Stimulated activated CD4-positive, alpha-beta T cell treated with anti-CD3 and anti-CD28 coated beads, Interleukin-12 subunit alpha, Interleukin-12 subunit beta, amount 100 ng/mL, for 4 hours (primary cell): ENCODE measurements at places on chromosomes 5 and 9.

DNA sequence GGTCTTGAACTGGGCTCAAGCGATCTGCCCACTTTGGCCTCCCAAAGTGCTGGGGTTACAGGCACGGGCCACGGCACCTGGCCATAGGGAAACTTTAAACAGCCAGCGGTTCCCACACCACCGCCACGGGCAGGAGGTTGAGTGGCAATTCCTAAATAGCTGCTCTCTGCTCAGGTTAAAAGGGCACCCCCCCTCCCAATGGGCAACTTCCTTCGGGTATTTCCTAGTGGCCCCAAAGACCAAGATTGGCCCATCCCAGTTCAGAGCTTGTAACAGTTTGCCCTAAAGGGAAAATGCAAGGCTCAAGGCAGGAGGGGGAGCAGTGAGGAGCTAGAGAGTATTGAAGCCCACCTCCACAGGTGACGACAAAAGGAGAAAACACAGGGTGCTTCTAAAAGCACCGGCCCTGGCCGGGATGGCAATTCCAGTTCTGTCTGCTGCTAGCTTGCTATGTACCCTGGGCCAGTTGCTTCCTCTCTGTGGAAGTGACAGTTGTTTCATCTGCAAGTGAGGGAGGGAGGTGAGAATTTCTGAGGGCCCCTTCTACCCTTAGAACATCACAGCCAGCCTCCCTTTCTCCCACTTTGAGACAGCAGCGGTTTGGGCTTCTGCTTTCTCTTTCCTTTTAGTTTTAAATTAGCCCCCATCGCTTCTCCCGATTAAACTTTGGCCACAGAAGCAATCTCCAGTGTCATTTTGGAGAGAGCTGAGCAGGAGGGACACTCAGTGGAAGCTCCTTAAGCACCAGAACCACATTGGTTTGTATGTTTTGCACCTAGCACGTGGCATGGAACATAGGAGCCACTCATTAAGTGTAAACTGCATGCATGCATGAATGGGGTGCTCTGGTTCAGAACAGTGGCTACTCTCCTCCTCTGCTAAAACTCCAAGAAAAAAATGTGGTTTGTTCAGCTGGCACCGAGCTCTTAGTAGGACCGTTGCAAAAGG, 17.3 kb upstream of the TNIP1 start:
- DNase-seq: no peak

DNA sequence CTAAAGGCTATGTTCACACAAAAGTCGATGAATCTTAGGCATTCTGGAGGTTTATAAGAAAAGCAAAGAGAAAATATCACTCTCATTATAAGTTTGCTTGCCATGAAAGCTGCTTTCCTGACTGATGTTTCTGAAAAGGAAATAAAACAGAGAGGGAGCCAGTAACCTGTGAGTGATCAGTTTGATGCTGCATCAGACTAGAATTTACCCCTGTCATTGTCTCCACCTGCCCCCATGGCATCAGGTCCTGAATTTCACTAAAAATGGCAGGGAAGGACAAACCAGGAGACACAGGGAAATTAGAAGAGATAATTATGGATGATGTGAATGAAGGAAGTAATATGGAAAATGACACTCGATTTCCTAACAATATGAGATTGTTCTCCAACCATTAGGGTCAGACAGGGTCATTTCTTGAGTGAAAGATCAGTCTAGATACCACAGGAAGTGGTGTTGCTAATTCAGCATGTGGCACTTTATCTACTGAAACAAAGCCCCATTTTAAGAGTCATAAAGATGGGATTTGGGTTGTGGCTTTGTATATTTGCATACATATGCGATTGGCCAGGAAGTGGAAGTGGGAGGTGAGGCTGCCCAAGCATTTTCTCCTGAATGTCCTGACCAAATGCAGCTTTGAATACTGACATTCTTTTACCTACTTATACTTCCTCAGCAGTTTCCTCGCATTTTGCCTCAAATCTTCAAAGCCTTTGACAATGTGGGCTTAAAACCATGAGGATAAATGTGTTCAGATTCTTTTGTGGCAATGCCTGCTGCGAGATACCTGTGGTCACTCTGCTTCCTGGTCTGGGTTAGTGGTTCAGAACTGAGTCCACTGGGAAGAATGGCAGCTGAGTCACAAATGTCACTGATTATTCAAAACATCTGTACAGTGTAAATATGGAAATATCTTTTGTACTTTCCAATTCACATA, 29.7 kb downstream of the MEGF10 start:
- no peak for DNase-seq

DNA sequence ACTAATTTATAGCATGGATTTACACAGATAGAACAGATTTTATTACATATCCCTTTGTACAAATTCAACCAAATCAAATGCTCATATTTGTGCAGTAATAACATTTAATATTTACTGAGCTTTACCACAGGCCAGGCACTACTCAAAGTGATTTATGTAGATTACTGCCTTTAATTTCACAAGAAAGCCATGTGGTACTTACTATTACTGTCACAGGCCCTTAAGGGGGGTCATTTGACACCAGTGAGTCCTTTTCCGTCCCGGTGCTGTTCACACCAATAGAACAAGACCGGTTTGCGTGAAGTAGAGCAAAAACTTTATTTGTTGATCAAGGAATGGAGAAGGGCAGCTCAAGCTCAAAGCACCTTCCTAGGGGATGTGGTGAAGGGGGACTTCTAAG, 308.5 kb upstream of the KCNN2 start:
- DNase-seq: no peak

GRCh38 chr9:32577316-32577715, 4.4 kb upstream of the NDUFB6 start:
- no peak for DNase-seq

DNA sequence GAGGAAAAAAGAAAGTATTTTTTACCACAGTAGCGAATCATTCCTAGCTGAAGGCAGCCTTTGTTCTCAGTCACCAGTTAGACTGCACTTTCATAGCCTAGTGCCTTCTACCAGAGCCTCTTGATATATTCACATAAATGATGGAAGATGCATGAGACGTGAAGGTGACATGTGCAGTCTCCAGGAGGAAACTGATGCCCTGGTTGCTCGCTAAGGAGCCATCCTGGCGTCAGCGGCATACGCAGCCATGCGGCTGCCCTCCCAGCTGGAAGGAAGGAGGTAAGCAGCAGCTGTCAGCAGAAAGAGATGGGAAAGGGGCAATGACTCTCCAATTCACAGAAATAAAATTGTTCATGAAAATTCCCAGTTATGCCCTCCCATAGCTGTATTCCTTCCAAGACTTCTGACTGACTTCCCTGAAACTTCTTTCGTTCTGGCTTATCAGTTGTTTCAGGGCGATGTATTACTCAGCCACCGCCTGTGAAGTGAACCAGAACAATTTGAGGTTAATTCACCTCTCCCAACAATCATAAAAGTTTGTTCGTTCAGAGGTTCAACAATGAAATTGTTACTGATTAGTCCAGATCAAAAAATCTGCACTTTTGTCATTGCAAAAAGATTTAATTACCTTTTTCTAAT, 331.2 kb downstream of the NR2F1-AS1 start:
- no peak for DNase-seq

- DNase-seq: no peak
These were observed 82.2 kb downstream of the PJA2 start for GRCh38 chr5:109327570-109327969.

GRCh38 chr5:143752165-143752850, 59.7 kb upstream of the HMHB1 start:
- DNase-seq: no peak

DNA sequence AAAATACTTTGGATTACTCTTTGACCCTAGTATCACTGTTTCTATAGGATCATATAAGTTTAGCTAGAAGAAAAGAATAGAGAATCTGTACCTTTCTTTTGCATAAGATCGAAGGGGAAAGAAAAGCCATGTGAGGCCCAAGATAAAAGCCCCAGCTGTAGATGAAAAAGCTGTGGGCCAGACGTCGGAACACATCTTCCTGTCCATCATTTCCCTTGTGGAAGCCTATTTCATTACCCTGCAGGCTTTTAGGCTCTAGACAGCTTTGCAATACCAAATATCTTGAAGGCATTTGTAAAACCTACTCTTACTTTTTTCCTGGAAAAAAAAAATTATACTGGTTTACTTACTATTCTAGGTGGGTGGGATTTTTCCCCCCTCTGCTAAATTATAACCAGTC, 10.0 kb downstream of the PALM2AKAP2 start:
- DNase-seq: no peak

DNA sequence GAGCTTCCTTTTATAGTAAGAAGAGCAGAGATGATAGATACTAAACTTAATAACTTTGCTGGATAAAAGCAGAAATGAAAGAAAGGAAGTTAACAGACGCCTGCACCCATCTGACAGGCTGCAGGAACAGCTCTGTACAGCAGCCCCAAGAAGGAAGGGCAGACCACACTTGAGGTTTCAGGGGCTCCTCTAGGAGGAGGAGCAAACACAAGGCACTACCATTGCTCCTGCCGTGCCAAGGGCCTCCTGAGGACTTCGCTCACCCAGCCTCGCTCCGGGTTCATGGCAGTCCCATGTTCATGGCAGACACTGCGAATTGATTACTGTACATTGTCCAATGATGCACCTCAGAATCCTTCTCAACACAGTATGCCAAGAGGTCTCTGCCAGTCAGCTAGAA, 85.1 kb downstream of the AMBP start:
- no peak for DNase-seq

DNA sequence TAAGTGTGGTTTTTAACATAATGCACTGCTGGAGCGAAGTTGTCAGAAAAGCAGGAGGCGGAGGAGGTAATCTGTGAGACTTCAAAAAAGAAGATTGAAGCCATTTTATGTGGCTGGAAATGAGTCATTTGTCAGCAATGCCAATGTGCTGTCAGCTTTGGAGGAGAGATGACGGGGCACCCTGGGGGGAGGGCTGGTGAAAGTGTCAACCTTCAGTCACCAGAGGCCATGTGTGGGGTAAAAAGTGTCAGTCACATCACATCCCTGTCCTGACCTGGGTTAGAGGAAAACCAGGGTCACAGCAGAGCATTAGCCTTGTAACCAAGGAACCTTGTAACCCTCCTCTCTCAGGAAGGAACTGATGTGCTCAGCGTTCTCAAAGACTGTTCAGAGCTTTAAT, 59.1 kb downstream of the TLR4 start:
- no peak for DNase-seq

- DNase-seq: no peak
These were observed 77.4 kb downstream of the OTULIN start for GRCh38 chr5:14741801-14742440.
